NCI-H1436 treated with DMSO at 0.1 percent for 48 hours (cell line): ENCODE measurements at places on chromosomes 1 and 21.

DNA sequence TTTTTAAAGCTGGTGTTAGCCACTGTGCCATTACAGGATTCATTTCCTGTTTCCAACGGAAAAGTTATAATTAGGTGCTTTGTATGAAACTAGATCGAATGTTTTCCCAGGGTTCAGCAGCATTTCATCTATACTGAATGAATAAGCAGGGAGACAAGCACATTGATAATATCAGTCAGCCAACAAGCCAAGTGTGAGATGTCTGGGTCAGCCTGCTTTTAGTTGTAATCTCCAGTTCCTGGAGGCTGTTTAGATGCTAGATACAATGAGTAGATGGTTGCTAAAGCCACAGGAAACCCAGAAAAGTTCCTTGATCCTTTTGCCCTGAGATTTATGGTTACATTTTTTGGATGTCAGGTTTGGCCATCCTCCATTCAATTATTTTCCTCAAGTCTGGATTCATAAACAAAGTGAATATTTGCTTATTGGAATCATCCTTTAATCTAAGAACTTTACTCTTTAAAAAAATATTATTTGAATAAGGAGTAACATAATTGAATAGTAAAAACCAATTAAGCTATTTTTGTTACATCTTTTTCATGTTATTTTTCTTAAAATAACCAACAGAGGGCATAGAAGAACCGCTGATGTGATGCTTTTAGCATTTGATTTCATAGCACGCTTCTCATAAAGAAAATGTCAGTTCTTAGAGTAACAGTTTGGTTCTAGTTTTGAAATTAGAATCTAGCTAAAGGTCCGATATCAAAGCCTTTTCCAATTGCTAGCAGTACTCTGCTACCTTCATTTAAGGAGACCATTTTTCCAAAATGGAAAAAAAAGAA, 76.6 kb downstream of the HSPA13 start:
- DNase-seq: no peak

- no peak for DNase-seq
These were observed 70.4 kb downstream of the PLXNA2 start for GRCh38 chr1:208173749-208174148.

DNA sequence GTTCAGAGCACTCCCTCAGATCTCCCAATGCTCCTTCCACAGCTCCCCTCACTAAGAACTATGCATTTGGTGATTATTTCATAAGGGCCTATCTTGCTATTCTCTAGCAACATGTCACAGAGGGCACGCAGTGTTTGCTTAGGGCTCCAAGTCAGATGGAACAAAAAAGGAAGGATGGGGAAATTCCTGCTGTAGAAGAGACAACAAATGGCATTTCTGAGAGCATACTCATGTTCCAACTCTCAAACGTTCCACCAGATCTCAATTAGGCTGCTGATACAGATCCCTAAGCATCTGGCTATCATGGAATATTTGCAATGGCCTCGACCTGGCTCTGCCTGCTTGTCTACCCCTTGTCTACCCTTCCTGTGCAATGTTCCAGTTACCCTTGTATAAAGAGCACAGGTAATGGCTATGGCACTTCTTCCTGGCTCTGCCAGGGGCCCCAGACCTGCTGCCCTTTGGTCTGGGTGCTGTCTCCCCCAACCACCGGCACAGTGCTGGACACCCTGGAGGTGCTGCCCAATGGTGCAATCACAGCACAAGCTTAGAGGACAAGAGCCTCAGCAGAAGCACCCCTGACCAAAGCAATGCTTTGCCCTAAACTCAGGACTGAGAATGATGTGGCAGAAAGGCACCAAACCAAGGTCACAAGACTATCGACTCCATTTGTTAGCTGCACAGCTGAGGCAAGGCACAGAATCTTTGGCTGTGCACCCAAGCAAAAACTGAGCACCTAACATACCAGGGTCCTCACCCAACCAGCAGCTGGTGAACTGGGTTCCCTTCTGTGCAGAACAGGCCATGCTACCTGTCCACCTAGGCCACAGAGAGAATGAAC, 3.6 kb downstream of the PARP1 start:
- DNase-seq: no peak

DNA sequence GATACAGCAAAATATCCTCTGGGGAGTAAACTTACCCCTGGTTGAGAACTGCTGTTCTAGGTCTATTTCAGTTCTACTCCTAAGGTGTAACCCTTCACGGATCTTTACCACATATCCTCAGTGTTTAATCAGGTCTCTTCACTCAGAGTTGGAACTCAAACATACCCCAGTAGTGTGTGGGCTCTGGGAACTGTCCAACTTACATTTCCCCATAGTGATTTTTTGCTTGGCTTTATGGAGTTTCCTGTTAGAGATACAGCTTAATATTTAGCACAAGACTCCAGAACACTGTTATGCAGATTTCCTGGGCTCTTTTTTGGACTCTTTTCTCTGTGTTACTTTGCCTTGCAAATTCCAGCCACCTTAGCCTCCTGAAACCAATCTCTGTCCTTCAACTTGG, 26.7 kb upstream of the LIN9 start:
- DNase-seq: no peak
